WERI-Rb-1 (cell line): ENCODE measurements at places on chromosomes 11 and 22.

- DNase-seq: peak; percentile 60
These were observed 580 bp downstream of the ILK start for GRCh38 chr11:6604081-6604626.

- DNase-seq: no peak
These were observed 2.8 kb downstream of the SMIM38 start for GRCh38 chr11:69158301-69159149.

GRCh38 chr22:50074056-50074455, 11.2 kb downstream of the MLC1 start:
- DNase-seq: no peak

DNA sequence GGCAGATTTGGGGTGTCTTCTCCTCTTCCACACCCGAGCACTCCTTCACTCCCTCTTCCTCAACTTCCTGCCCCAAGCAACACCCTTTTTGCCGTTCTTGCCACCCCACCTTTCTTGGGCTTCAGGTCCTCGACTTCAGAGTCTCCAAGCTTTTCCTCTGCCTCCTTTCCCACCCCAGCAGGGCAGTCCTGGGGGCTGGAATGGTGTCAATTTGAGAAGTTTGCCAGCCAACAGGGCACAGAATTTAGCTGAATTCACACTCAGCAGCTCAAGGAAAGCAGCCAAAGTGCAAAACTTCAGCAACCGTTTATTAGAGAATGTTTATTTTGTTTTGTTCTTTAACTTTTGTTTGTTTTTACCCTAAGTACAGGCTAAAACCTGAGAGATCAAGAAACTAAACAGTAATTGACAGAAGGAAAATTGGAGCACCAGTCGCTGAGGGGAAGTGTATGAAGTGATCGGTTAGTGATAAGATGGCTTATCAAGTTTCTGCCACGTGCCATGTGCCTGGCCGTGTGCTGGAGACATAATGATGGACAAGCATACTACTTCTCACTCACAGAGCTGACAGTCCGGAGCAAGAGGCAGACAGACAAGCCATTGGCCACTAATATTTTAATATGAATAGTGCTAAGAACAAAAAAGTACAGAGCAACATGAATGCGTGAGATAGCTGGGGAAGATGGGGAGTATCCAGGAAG, 44.4 kb downstream of the AHNAK start:
- no peak for DNase-seq

DNA sequence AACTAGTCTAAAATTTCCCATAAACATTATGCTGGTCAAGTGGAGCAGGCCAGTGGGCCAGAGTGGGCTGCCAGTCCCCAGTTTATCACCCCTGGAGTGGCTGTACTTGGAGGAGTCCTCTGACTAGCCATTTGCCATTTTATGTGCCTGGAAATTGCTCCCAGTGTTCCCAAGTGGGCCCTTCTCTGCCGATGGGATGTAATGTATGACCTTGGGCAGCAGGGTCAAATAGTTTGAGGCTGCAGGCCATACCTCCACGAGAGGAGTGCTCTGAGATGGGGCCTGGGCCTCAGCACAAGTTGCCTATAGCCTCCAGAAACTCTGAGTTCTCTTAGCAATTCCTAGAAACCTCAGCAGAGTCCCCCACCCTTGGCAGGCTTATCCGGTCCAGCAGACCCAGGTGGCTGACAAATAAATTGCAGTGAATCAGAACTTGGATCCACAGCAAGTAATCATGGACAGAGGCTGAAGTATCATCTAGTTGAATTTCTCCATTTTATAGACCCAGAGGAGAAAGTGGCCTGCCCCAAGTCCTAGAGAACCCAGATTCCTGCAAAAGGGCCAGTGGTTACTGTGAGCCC, 17.8 kb upstream of the PATZ1 start:
- no peak for DNase-seq

DNA sequence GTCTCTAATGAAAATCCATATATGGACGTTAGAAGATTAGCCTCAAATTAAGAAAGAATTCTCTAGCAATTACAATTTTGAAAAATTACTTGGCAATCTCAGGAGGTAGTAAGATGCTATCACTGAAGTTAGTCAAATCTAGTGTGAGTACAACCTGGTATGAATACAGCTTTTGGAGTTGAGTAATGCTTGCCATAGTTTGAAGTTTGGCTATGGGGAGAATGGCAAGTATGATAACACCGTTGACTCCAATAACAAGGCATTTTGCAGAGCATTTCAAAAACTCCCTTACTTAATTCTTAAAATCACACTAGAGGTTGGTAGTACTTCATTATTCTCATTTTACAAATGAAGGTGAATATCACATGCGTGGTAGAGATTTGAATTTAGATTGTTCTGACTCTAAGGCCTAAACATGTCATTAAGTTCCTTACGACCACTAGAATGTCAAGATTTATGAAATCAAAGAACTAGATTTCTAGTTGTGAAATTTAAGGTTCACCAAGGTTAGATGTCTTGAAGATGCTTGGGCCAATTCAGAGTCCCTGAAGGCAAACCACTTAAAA, 355.4 kb downstream of the ETS1 start:
- no peak for DNase-seq

DNA sequence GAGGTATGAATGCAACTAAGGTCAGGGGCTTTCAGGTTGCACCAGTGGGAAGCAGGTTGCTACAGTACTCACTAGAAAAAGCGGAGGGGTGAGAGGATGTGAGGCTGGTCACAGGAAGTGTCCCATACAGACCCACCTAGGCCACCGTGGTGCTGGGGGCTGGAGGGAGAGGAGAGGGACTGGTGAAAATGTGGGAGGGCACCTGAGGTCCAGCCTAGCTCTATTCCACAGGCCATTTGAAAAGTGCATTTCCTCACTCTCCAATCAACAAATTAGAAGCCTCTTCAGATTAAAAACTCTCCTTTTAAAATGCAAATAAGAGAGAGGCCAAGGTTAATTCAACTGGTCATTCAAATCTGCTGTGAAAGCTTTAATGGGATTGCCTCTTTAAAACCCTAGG, 38.6 kb upstream of the NCAM1 start:
- no peak for DNase-seq

DNA sequence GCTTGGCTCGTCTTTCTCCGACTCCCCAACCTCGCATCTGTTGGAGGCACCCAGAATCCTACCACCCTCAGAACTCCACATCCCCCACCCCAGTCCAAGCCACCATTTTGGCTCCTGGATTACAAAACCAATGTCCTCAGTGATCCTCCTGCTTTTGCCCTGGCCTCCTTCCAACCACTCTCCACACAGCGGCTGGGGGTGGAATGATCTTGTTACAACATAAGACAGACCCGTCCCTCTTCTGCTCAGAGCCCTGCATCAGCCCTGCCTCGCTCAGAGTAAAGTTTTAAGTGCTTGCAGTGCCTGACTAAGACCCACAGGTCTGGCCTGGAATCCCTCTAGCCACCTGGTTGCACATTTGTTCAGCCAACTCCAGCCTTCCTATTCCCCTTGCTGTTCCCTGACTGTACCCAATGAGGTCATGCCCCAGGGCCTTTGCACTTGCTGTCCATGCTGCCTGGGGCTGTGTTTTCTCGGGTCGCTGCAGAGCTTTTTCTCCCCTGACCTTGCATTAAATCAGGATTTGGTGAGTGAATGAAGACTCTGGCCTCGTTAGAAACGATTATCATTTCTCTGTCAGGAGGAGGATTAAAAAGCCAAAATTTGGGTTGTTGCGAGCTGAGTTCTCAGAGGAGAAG, 67.3 kb downstream of the IGF2 start:
- no peak for DNase-seq

- DNase-seq: no peak
These were observed 772 bp downstream of the SLC25A45 start for GRCh38 chr11:65381716-65382032.

DNA sequence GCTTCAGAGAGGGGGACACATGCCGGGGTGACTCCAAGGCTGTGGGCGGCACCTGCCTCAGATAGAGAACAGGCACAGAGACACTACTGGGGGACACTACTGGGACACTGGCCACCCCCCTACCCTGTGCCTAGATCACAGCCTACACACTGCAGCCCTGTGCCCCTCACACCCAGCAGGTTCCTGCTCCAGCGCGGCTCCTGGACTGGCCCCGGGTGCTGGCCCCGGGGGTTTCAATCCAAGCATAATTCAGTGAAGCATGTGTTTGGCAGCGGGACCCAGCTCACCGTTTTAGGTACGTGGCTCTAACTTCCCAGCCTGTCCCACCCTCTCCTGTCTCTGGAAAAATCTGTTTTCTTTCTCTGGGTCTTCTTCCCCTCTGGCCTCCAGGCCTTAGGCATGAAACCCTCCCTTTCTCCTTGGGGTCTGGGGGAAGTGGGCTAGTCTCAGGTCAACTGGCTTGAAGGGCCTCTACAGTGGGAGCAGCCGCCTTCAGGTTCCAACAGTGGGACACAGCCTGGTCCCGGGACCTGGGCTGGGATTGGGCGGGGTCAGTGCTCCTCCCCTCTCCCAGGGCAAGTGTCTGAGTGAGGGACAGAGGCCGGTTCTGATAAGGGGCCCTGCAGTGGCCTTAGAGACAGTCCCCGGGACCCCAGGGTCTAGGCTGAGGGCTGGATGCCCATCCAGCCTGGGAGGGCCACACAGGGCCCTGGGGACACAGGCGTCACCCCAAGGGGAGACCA, 98.8 kb downstream of the CRYBB2 start:
- DNase-seq: no peak

GRCh38 chr22:17920992-17921650, 103.2 kb downstream of the MICAL3 start:
- DNase-seq: no peak

- DNase-seq: no peak
These were observed 433.3 kb downstream of the BUD13 start for GRCh38 chr11:116339306-116340098.

GRCh38 chr11:31326470-31327148, 42.9 kb downstream of the DCDC1 start:
- DNase-seq: no peak

- no peak for DNase-seq
These were observed 137.4 kb downstream of the EHF start for GRCh38 chr11:34758262-34758661.

DNA sequence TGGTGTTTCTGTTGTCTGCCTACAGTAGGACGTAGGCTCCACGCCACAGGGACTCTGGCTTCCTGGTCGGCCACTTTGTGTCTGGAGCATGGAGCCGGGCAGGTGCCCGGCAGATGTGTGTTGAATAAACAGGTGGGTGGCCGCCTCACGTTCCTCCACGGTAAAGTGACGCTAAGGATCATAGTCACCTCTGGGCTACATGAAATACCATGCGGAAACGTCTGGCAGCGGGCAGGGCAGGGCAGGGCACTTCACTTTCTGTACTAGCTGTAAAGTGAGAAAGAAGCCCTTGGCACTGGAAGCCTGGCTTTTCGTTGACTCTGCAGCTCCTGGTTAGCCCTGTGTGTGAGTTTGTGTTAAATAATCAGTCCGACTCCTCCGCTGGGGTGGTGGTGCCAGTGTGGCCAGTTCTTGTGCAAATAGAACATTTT, 52.4 kb downstream of the MCM5 start:
- no peak for DNase-seq

GRCh38 chr11:46641639-46642038, 24.3 kb downstream of the ATG13 start:
- no peak for DNase-seq

GRCh38 chr11:93905384-93905783, 55.0 kb upstream of the VSTM5 start:
- DNase-seq: peak; percentile 30

- no peak for DNase-seq
These were observed 249.1 kb upstream of the TBCEL start for GRCh38 chr11:120774591-120775386.

GRCh38 chr11:129143335-129143734, 48.8 kb downstream of the ARHGAP32 start:
- DNase-seq: no peak

- no peak for DNase-seq
These were observed 78.6 kb downstream of the TIMP3 start for GRCh38 chr22:32880061-32880460.

- no peak for DNase-seq
These were observed 6.1 kb downstream of the TUBGCP6 start for GRCh38 chr22:50238755-50239154.

DNA sequence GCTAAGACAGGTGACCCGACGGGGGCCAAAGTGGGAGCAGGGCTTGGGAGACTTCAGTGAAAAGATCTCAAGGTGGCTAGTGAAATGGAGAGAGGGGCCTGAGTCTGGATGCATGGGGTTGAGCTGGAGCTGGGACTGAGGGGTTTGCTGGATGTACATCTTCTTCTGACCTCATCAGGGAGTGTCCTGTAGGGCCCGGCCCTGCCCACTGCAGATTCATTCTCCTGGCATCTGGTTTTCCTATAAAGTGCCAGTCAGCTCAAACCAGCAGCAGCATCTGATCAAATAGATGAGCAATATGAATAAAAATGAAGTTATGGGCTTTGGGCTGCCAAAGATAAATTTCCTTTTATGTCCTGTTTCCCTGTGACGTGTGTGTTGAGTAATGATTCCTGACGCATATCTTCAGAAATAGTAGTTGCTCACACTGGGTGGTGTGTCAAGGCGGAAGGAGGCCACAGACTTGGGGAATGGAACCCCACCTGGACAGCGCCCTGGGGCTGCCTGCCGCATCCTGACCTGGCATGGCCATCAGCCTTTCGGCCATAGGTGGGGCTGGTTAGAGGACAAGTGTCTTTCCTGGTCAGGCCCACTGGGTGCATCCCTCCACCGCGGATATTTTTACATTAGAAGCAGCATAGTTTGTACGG, 135.4 kb downstream of the OSBP2 start:
- no peak for DNase-seq

- peak; percentile 17 for DNase-seq
These were observed 77.6 kb downstream of the MPPED2 start for GRCh38 chr11:30508594-30508993.

DNA sequence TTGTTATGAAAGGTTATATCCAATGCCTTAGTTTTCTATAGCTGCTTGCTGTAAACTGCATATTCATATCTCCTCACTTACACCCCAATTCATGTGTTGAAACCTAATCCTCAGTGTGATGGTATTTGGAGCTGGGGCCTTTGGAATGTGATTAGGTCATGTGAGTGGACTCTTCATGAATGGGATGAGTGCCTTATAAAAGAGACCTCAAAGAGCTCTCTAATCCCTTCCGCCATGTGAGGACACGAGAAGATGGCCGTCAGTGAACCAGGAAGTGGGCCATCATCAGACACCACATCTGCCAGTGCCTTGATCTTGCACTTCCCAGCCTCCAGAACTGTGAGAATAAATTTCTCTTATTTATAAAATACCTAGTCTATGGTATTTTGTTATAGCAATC, 79.3 kb downstream of the CYP2R1 start:
- DNase-seq: peak; percentile 64

DNA sequence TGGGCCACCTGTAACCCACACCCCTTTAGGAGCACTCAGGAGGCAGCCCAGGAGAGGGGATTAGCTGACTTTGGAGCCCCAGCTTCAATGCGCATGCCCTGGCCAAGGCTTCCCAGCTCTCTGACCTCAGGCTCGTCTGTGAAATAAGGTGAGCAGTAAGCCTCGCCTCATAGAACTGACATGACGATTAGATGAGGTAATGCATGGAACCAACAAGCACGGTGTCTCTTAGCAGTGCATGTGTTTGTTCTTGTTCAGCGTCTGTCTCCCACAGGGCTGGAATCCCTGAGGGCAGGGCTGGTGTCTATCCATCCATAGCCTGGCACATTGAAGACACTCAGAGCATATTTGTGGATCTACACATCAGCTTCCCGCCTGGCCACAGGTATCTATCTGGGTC, 415.4 kb downstream of the MN1 start:
- DNase-seq: no peak

- no peak for DNase-seq
These were observed 7.9 kb downstream of the TOMM22 start for GRCh38 chr22:38689651-38690050.

GRCh38 chr11:44324749-44325525, 15.0 kb upstream of the ALX4 start:
- DNase-seq: no peak

GRCh38 chr11:110199184-110199981, 97.0 kb downstream of the RDX start:
- peak; percentile 15 for DNase-seq

GRCh38 chr22:47605886-47606285, 843.4 kb downstream of the TBC1D22A start:
- DNase-seq: peak; percentile 1
